ENCODE measurements at places on chromosomes 13 and 19.

DNA sequence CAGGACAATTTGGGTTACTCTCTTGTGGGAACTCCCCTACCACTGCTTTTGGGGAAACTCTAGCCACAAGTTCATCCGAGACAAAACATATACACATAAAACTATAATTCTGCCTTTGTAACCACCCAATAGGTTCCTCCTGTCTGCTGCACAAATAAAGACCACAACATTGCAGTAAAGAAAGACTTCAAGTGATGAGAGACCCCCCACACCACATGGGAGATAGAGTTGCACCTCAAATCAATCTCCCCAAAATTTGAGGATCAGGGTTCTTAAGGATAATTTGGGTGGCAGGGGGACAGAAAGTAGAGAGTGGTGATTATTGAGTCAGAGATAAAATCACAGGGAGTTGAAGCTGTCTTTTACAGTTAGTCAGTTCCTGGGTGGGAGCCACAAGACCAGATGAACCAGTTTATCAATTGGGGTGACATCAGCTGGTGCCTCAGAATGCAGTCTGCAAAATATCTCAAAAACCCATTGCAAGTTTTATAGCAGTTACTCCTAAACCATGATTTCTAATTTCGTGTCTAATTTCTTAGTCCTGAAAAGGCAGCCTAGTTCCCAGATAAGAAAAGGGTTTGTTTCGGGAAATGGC lies 1348.5 kb downstream of the PCDH9 start:
- DNase-seq: no peak

DNA sequence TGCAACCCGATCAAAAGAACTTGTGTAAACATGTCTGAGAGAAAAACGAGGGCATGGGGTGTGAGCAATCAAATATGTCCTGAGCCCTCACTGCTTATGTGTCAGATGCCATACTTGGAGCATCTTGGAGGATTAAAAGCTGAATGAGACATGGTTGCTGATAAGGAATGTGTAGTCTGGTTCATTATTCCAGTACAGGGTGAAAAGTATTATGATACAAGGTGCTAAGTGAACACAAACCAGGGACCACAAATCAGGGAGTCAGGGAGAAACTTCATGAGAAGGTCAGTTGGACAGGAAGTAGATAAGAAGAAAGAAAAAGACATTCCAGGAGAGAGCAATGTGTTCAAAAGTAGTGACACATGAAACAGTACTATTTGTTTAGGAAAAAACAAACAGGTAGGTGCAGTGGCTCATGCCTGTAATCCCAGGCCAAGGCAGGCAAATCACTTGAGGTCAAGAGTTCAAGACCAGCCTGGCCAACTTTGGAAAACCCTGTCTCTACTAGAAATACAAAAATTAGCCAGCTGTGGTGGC lies 2.0 kb upstream of the RCBTB1 start:
- no peak for DNase-seq

- DNase-seq: peak; percentile 62
These were observed 815 bp downstream of the MAP3K10 start for GRCh38 chr19:40191836-40192646.

GRCh38 chr13:51222037-51222685 lies at the start of gene FAM124A:
Gene FAM124A (plus strand): TSS chr13:51222398. CDS start chr13:51222502, 104 bp downstream.
- peak; percentile 53 for DNase-seq

DNA sequence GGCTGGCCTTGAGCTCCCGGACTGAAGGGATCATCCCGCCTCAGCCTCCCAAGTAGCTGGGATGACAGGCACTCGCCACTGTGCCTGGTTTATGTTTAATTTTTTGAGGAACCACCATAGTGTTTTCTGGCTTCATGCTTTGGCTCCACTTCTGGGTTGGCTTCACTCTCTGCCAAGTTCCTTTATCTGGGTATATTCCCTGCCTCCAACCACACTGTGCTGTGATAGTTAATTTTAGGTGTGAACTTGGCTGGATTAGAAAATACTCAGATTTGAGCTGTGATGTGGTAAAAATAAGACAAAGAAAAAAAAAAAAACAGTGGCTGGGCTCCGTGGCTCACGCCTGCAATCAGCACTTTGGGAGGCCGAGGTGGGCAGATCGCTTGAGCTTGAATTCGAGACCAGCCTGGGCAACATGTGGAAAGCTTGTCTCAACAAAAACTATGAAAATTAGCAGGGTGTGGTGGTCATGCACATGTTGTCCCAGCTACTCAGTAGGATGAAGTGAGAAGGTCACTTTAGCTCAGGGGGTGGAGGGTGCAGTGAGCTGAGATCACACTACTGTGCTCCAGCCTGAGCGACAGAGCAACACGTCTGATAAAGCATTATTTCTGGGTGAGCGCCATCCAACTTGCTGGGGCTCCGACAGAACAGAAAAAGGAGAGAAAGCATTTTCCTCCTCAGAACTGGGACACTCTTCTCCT lies 7.5 kb upstream of the ILF3 start:
- no peak for DNase-seq

- DNase-seq: peak; percentile 56
These were observed 77.8 kb downstream of the TUBGCP3 start for GRCh38 chr13:112510002-112510780.

- DNase-seq: no peak
These were observed 188.8 kb downstream of the TSHZ3 start for GRCh38 chr19:31160336-31160926.

DNA sequence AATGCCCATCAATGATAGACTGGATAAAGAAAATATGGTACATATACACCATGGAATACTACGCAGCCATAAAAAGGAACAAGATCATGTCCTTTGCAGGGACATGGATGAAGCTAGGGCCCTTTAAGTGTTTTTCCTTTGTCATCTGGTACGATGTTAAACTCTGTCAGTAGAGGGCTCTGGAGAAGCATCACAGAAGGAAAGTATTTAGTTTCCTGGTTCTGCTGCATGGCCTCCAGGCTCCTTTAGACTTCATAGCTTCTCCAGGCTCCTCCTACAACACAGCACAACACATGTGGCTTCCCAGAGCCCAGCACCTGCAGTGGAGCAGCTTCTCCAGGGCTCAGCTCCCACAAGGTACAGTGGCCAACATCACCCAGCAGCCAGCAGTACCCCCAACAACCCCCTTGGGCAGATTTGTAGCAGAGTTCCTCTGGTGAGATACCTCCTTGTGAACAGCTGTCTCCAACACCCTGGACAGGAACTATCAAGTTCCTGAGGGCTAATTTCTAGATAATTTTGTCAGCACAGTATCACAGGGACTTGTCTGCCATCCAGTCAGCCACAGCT lies 63.4 kb downstream of the KCTD12 start:
- DNase-seq: peak; percentile 53

DNA sequence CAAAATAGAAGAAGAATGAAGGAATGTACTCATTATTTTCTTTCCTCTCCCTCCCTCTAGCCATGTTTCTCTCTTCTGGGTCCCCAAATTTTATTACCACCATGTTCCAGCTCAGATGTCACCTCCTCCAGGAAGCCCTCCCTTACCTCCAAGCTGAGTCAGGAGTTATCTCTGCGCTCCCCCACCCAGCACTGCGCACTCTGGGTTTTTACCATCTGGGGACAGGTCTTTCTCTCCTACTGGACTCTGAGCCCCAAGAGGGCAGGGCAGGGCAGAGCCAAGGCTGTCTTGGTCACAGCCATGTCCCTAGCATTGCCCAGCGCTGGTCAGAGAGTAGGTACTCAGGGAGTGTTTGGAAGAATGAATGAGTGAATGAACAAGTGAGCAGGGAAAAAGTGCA lies 2.9 kb downstream of the GNG8 start:
- no peak for DNase-seq

DNA sequence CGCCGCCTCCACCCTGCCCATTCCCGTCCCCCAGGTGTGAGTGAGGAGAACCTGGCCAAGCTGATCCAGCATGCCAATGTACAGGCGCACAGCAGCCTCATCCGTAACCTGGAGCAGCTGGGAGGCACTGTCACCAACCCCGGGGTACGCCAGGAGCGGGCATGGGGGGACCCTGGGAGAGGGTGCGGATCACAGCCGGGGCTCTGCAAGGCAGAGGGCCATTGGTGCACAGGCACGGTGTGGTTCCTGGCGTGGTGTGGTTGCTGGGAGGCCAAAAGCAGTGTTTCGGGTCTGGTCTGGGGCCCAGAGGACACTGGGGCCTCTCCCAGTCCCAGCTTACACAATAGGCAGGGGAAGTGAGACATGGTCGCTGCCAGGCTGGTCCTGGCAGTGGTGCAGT lies 8.3 kb downstream of the STXBP2 start:
- DNase-seq: no peak

DNA sequence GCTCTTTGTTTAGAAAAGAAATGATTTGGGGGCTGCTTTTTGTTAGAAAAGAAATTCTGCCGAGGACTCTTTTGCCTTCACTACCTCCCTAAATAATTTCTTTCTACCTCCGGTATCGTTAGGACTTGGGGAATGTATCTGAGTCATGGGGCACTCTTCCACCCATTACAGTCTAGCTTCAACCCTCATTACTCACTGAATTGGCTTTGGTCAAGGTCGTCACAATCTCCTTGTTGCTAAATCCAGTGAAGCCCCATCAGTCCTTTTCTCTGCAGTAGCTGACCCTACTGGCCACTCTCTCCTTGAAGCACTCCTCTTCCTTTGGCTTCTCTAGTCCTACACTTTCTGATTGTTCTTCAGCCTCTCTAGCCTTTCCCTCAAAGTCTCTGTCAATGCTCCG lies 34.0 kb downstream of the WDR87 start:
- DNase-seq: no peak

GRCh38 chr19:11558881-11559828 lies at the start of gene ELOF1:
Gene ELOF1 (minus strand): TSS chr19:11559230. CDS start chr19:11554347, 4,883 bp downstream.
- peak; percentile 100 for DNase-seq

DNA sequence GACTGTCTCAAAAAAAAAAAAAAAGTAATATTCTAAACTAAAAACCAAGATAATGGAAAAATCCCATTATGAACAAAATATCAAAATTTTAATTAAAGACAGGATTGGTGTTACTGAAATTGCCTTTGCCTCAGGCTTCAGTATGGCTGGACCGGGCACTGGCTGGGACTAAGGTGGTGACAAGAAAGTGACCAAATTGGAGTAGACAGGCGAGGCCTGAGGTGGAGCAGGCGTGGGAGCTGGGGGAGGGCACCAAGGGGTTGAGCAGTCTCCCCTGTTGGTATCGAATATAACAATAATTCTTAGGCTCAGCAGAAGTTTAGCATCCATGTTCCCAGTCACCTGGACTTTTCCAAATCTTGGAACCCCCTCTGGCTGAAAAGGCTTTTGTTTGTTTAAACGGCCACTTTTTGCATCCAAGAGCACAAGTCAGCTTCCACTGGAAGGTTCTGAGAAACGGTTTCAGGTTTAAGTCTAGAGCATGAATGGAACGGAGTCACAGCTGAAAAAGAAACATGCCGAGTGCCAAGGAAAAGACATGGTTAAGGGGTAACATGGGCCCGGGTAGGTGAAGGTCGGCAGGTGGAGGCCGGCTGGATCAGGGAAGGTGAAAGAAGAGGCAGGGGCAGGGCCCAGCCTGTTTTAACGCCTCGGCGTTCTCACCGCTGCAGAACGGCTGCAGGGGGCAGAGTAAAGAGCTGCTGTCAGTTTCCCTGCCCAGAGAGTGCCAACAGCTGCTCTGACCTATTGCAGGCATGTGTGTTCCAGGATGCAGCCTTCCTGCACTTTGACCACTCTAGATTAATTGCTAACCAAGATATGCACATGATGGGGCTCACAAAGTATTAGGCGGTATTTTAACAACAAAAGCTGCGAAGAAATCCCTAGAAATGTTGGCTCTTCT lies 104.4 kb downstream of the TM9SF2 start:
- peak; percentile 69 for DNase-seq

DNA sequence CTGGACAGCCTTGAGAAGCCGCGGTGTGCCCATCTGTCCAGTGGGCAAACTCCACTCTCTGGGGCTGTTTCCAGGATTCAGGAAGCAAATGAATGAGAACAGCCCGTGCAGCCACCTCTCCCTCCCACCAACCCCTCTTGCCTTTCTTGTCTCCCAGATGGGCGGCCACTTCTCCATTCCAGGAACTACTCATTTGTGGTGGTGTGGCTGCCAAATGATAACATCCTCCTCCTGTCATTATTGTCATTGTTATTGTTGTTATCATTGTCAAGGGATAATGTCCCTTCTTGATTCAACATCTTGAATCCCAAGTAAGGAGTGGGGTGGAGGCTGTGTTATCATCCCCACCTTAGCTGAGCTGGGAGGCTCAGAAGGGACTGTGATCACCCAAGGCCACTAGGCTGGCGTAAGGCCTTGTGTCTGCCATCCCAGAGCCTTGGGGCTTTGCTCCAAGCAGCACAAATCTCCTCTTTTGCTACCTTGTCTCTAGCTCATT lies 1.6 kb downstream of the DNM2 start:
- DNase-seq: no peak

DNA sequence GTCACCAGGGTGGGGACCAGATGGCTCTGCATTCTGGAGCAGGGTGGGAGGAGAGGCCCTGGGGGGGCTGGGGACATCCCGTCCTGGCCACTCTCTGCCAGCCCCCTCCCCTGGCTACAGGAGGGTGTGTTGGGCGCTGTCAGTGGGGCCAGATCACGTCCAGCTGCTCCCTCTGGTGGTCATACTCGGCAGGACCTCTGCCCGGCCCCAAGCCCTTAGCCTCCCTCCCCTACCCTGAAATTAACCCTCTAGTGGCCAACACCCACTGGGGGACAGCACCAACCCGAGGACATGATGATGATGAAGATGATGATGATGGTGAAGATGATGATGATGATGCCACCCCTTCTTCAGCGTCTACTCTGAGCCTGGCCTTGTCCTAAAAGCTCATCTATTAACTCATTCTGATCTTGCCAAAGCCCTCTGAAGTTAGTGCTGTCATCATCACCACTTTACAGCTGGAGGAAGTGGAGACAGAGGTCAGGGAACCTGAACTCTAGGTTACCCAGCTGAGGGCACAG lies 590 bp upstream of the LGI4 start:
- DNase-seq: peak; percentile 51

GRCh38 chr19:39701291-39701690 lies 3.0 kb upstream of the LGALS14 start:
- DNase-seq: no peak

- DNase-seq: peak; percentile 91
These were observed 678.5 kb upstream of the PCDH20 start for GRCh38 chr13:62093984-62094780.

- DNase-seq: peak; percentile 69
These were observed 562.1 kb upstream of the PCDH9 start for GRCh38 chr13:67792151-67792676.

DNA sequence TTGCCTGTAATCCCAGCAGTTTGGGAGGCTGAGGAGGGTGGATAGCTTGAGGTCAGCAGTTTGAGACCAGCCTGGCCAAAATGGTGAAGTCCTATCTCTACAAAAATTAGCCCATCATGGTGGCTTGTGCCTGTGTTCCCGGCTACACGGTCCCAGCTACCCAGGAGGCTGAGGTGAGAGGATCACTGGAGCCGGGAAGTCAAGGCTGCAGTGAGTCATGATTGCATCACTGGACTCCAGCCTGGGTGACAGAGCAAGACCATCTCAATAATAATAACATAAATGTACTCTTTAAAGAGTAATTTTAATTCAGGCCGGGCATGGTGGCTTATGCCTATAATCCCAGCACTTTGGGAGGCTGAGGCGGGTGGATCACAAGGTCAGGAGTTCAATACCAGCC lies 38.7 kb downstream of the SKA3 start:
- no peak for DNase-seq

DNA sequence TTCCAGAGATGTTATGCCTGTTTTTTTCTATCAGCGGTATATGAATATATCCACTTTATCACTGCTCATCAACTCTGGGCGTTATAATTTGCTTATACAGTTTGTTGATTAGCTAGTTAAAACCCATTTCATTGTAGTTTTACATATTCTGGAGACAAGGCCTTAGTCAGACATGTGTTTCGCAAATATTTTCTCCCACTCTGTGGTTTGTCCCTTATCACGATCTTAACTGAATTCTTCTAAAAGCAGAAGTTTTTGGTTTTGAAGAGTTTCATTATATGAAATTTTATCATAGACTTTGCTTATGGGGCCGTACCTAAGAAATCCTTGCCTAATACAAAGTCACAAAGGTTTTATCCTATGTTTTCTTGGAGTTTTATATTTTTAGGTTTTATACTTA lies 84.6 kb downstream of the FRY start:
- DNase-seq: no peak
